Activated naive CD4-positive, alpha-beta T cell treated with anti-CD3 and anti-CD28 coated beads for 36 hours (primary cell): ENCODE measurements at places on chromosomes 5 and 9. TPM values are rescaled to one million over a fixed set of nuclear protein-coding genes. Genes with fewer than 3 reads are reported as not detected.

- H3K4me1 ChIP-seq = peaks cover 17% of the 10 kb centered on the region
- no peak overlapping the region for H3K27ac ChIP-seq
- H3K36me3 ChIP-seq = no peaks in the 10 kb centered on the region
- DNase-seq = no peak
- H3K27me3 ChIP-seq = peaks cover 1% of the 10 kb centered on the region
- no peak overlapping the region for H3K4me3 ChIP-seq
Observed at GRCh38 chr5:998246-999031, 10.2 kb upstream of the NKD2 start.

DNA sequence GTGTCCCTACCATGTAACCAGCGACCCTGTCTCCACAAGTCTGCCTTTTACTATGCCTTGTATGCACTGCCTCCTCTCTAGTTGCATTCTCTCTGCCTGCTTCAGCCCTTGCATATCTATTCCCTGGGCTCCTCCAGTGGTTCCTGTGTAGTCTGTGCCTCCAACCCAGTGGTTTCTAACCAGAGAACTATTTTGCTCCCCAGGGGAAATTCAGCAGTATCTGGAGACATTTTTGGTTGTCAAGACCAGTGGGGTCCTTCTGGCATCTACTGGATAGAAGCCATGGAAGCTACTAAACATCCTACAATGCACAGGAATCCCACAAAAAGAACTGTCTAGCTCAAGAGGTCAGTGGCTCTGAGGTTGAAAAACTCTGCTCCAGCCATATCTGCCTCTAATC lies 224.1 kb upstream of the RASEF start:
- H3K27me3 ChIP-seq = no peaks in the 10 kb centered on the region
- no peak for DNase-seq
- no peak overlapping the region for H3K27ac ChIP-seq
- H3K36me3 ChIP-seq = no peaks in the 10 kb centered on the region

GRCh38 chr5:156446526-156446925 lies 119.6 kb downstream of the SGCD start:
- no peak for DNase-seq
- H3K27me3 ChIP-seq = peaks cover 37% of the 10 kb centered on the region
- no peaks in the 10 kb centered on the region for H3K4me1 ChIP-seq
- no peak overlapping the region for H3K27ac ChIP-seq

DNA sequence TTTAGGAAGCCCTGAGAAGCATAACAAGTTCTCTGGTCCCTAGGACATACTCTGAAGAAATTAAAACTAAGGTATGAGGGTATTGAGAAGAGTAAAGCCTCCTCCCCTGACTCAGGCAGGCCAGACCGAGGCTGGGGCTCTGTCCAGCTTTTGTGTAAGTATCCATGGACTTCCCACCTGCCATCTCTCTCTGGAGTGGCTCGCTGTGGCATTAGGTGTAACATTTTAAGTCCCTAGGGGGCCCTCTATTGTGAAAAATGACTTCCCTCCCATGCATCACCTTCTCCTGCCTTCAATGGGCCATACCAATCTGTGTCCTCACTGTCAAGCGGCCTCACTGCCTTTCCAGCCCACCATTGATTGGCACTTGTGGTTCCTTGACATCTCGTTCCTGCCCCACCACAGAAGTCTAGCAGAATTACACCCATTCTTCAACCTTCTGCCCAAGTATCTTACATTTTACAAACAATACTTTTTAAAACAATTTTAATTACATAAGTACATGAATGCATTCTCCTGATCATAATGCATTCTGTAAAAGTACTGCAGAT lies 205.5 kb downstream of the SLIT3 start:
- no peaks in the 10 kb centered on the region for H3K27me3 ChIP-seq
- H3K36me3 ChIP-seq = no peaks in the 10 kb centered on the region
- H3K4me1 ChIP-seq = no peaks in the 10 kb centered on the region
- no peak for DNase-seq
- no peak overlapping the region for H3K4me3 ChIP-seq

- peaks cover 8% of the 10 kb centered on the region for H3K27me3 ChIP-seq
- DNase-seq = no peak
- no peak overlapping the region for H3K27ac ChIP-seq
- no peak overlapping the region for H3K4me3 ChIP-seq
- H3K36me3 ChIP-seq = no peaks in the 10 kb centered on the region
Observed at GRCh38 chr9:27671636-27672035, 98.4 kb upstream of the C9orf72 start.

DNA sequence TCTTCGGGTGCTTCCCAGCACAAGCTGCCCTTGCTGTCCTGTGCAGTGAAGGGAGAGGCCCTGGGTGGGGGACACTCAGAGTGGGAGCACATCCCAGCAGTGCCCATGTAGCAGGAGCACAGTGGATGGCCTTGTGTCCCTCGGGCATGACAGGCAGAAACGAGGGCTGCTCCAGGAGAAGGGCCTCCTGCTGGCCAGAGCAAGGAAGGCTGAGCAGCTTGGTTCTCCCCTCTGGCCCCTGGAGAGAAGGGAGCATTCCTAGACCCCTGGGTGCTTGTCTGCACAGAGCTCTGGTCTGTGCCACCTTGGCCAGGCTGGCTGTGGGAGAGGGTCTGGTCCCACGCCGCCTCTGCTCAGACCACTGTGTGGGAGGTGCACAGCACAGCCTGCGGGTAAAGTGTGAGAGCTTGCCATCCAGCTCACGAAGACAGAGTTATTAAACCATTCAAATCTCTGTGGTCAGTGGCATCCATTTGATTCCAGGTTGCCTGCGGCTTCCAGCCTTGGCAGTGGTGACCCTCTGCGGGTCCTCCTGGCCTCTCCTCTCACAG lies 18.3 kb downstream of the FBXW5 start:
- no peak for DNase-seq
- H3K4me3 ChIP-seq = no peak overlapping the region
- H3K4me1 ChIP-seq = no peaks in the 10 kb centered on the region
- no peak overlapping the region for H3K27ac ChIP-seq
- H3K27me3 ChIP-seq = no peaks in the 10 kb centered on the region

- no peaks in the 10 kb centered on the region for H3K4me1 ChIP-seq
- no peaks in the 10 kb centered on the region for H3K27me3 ChIP-seq
Observed at GRCh38 chr9:92528522-92528849, 7.3 kb downstream of the ECM2 start.

DNA sequence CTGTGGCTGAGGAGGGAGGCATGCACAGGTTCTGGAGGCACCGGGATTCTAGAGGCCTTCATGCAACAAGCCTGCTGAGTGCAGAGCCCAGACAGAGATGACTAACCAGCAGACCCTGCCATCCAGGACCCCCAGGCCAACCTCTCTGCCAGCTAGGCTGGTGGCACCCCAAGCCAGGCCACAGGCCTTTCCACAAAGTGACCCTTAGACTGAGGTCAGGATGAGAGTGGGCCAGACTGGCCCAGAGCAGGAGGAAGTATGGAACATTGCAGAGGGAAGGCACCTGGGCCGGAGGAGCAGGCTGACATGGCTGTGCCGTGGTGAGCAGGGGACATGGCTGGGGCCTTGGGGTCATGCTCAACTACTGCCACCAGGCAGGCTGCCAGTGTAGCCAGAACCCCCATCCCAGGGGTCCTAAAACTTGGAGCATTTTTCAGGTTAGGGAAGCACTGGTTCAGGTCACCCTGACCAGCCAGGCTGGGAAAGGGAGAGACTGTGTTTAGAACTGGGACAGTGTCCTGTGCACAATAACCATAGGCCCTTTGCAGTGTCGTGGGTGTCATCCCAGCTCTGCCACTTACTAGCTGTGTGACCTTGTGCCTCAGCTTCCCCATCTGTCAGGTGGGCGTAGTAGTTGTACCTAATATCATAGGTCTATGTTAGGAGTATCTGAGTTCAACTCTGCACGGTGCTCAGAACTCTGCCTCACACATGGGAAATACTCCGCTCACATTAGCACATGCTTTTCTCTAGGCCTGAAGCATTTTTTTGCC lies 17.3 kb downstream of the TCF7 start:
- H3K4me3 ChIP-seq = peak overlapping the region; percentile 36
- H3K4me1 ChIP-seq = peaks cover 99% of the 10 kb centered on the region
- H3K36me3 ChIP-seq = peaks cover 56% of the 10 kb centered on the region
- peak; percentile 33 for DNase-seq
- peak overlapping the region; percentile 90 for H3K27ac ChIP-seq
- no peaks in the 10 kb centered on the region for H3K27me3 ChIP-seq

DNA sequence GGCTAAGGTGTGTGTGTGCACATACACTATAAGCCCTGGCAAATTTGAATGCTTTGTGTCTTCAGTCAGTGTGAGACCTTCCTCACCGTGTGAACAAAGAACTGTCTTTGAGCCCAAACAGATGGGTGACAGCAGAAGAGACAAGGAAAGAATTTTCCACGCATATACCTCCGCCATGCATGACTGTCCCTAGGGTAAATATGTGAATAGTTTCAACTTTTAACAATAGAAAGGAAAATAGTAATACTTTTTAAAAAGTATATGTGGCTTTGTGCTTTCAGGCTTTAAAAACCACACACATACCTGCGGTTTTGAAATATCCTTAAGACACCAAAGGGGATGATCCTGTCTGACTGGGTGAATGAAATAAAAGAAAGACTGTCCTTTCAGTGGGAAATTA lies 438.6 kb upstream of the MPDZ start:
- H3K27ac ChIP-seq = no peak overlapping the region
- no peak for DNase-seq
- no peaks in the 10 kb centered on the region for H3K27me3 ChIP-seq
- no peaks in the 10 kb centered on the region for H3K36me3 ChIP-seq

DNA sequence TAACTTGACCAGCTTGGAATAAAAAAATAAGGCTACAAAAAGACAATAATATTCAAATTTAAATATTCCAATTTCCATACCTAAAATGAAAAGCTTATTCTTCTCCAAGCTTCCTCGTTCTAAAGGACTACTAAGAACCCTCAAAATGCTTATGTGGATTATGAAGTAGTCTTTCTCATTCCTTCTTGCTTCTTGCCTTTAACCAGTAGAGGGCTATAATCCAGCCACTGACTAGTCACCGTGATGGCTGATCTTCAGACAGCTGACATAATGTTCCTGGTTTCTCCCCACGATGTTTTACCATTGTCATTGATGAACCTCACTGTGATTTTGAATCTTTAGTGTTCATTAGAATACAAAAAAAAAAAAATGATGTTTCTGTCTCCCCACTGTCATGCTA lies 515.3 kb downstream of the TLE1 start:
- H3K4me1 ChIP-seq = no peaks in the 10 kb centered on the region
- no peak overlapping the region for H3K4me3 ChIP-seq
- DNase-seq = no peak
- no peaks in the 10 kb centered on the region for H3K27me3 ChIP-seq
- no peak overlapping the region for H3K27ac ChIP-seq
- no peaks in the 10 kb centered on the region for H3K36me3 ChIP-seq

DNA sequence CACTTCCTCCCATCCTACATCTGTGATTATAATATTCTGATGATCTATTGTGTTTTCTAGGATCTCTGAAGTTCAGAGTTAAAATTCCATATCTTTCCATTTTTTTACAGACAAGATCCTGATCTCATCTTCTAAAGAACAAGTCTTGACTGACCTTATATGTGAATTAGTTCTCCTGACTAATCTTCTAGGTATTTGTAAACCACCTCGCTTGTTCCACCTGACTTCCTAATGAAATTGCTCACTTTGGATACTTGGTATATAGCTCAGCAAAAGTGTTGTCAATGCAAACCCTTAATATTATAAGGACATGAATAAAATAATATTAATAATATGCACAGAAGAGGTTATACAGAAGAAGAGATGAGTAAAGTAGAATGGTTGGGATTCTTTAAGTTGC lies 68.2 kb upstream of the NR4A3 start:
- H3K4me3 ChIP-seq = no peak overlapping the region
- no peak for DNase-seq
- no peaks in the 10 kb centered on the region for H3K36me3 ChIP-seq
- H3K4me1 ChIP-seq = no peaks in the 10 kb centered on the region

- DNase-seq = no peak
- no peaks in the 10 kb centered on the region for H3K4me1 ChIP-seq
- H3K36me3 ChIP-seq = no peaks in the 10 kb centered on the region
- no peak overlapping the region for H3K4me3 ChIP-seq
- no peak overlapping the region for H3K27ac ChIP-seq
Observed at GRCh38 chr5:30436691-30437090, 756.8 kb upstream of the CDH6 start.

- H3K4me1 ChIP-seq = peaks cover 25% of the 10 kb centered on the region
- peak overlapping the region; percentile 56 for H3K4me3 ChIP-seq
- peaks cover 49% of the 10 kb centered on the region for H3K27me3 ChIP-seq
Observed at GRCh38 chr5:124746916-124747790, 714 bp upstream of the ZNF608 start.

The GFI1B gene
- total RNA-seq = not detected

The IFNA21 gene
- not detected for total RNA-seq

The DMGDH gene
- total RNA-seq = 1.1 TPM

The SLC6A18 gene
- not detected for total RNA-seq

The SUB1 gene
- total RNA-seq = 400 TPM

The QRFP gene
- total RNA-seq = not detected

The CARTPT gene
- total RNA-seq = not detected

The AIF1L gene
- 1.8 TPM for total RNA-seq
